ENCODE measurements at places on chromosomes 16 and 17.

- DNase-seq, result no peak
These were observed 209.3 kb downstream of the HS3ST3B1 start for GRCh38 chr17:14510136-14510535.

- DNase-seq, result no peak
These were observed 258.7 kb downstream of the SEC14L1 start for GRCh38 chr17:77399319-77399957.

DNA sequence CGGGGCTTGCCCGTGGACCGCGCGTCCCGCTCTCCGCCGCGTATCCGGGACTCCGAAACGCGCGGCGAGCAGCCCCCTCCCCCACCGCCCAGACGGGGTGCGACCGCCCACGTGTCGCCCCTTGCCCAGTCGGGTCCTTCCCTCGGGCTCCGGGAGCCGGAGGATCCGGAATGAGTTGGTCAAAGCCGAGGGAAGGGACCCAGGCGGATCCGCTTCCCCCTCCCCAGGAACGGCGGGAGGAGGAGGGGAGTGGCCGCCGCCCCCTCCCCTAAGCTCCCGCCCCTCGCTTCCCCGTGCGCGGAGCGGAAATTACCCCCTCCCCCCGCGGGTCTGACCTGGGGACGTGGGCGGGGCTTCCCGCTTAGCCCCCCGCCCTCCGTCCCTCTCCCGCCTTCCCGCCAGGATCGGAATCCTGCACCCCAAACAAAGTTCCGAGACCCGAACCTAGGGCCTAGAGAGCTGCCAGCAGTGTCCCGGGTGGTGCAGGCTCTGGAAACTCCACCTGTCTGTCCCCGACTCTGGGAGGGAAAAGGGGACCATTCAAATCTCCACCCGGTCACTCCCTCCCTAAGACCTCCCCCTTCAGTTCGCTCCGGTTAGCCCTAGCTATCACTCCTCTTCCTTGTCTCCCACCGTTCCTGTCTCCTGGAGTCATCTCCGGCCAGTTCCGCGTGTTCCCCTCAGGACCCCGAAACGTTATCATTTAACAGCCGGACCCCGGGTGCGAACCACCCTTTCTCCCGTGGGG is 1.0 kb upstream of the IGF2BP1 start:
- DNase-seq, result no peak

- DNase-seq, result no peak
These were observed 322.0 kb downstream of the MAF start for GRCh38 chr16:79278506-79278905.

DNA sequence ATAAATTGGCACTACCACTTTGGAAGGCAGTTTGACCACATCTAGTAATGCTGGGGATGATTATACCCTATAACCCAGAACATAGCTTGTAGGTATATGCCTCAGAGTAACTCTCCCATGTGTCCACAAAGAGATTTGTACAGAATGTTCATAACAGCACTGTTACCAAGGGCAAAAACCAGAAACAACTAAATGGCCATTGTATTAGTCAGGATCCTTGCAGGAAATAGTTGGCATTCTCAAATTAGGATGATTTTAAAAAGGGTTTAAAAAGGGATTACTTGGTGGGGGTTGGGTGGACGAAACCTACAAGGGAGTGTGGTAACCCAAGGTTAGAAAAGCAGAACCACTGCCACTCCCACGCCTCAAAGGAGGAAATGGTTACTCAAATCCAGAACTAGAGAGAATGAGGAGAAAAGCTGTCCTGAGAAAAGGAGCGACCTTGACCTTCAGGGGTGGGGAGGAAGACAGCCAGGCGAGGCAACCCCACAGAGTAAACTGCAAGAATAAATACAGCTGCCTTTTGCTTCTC is 2.1 kb downstream of the CPPED1 start:
- no peak for DNase-seq

- no peak for DNase-seq
These were observed 26.2 kb downstream of the TRAP1 start for GRCh38 chr16:3690980-3691720.

DNA sequence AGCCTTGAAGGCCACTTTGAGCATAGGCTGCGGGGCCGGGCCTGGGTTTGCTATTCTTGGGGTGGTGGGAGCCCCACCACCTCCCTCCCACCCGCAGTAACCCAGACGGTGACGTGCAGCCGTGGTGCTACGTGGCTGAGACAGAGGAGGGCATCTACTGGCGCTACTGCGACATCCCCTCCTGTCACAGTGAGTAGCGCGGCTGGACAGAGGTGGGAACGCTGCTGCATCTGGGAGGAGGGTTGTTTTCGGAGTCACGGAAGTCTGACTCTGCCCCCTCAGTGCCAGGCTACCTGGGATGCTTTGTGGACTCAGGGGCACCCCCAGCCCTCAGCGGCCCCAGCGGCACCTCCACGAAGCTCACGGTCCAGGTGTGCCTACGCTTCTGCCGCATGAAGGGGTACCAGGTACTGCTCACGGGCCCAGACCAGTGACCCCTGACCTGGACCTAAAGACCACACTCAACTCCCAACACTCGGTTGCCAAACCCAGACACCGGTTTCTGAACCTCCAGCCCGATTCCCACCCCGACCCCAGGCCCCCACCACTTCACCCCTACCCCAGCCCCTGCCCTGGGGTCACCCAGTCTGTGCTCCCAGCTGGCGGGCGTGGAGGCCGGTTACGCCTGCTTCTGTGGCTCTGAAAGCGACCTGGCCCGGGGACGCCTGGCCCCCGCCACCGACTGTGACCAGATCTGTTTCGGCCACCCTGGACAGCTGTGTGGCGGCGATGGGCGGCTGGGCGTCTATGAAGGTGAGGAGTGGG is 2.1 kb downstream of the KREMEN2 start:
- DNase-seq, result no peak

DNA sequence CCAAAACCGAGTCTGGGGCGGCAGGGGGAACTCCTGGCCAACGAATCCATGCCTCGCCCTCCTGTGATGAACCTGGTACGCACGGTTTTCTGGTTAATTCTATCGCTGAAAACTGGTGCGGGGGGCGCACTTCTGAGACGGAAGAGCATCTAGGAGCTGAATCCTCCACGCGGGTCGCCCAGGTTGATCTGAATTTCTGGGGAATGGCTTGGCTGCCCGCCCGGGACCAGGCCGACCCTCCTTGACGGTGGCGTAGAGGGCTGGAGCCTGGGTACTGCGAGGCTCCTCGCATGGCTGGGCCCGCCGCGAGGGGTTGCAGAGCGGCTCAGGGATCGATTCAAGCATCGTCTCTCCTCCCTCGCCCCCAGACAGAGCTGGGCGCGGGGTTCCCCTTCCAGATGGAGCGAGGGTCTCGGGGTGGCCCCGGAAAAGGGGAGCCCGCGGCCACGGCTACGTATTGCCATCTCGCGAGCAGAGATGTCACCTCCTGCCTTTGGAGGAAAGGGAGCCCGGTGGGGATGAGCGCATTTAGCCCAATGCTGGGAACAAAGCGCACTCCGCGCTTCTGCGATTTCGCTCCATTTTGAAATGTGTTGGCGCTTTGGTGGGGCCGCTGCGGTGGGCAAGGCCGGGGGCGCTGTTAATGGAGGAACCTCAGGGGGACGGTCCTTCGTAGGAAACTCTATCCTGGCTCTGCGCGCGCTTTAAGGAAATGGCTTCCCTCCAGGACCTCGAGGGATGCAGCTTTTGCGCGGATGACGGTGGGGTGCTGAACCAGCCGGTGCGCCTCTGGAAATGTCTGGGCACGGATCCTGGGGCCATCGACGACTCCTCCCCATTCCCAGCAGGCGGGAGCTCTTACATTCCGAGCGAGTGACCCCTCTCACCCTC is 2.7 kb downstream of the MAPT start:
- DNase-seq, result no peak

DNA sequence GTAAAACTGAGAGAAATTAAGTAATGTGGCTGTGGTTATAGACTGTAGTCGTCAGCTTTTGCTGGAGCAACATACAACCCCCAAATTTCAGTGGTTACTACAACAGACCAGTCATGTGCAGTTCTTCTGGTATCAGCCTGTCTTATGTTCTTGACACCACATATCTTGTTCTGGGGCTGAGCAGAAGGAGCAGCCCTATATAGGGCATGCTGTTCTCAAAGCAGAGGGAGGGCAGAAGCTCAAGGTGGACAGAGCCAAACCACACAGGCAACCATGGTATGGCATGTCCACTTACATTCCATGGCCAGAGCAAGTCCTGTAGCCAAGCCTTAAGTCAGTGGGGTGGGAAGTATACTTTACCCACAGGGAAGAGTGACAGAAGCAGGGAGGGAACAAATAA is 7.7 kb downstream of the PRKAR1A start:
- DNase-seq, result no peak

- peak; percentile 53 for DNase-seq
These were observed 792 bp downstream of the TMEM231 start for GRCh38 chr16:75555213-75555706.

GRCh38 chr16:49484451-49484849 is 110.8 kb downstream of the C16orf78 start:
- no peak for DNase-seq

DNA sequence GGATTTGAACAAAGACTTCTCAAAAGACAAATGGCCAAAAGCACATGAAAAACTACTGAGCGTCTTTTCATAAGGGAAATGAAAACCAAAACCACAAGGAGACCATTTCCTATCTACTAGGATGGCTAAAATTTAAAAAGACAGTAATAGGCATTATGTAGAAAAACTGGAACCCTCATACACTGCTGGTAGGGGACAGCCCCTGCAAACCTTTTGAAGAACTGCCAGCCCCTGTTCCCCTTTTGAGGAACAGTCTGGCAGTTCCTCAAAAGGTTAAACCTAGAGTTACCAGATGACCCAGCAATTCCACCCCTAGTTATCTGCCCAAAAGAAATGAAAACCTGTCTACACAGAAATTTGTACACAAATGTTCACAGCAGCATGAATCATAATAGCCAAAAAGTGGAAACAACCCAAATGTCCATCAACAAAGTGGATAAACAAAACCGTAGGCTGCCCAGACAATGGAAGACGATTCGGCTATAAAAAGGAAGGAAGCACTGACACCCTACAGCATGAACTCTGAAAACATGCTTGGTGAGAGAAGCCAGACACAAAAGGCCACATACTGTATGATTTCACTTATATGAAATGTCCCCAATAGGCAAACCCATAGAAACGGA is 22.9 kb downstream of the CDIP1 start:
- no peak for DNase-seq

GRCh38 chr16:83906683-83907082 is 7.8 kb downstream of the MLYCD start:
- no peak for DNase-seq

GRCh38 chr16:51355875-51356274 is 204.8 kb upstream of the SALL1 start:
- DNase-seq, result no peak

GRCh38 chr17:27845264-27846041 is 45.1 kb upstream of the NOS2 start:
- no peak for DNase-seq

GRCh38 chr17:10314329-10314728 is 58.5 kb downstream of the MYH13 start:
- no peak for DNase-seq

- DNase-seq, result no peak
These were observed 558.9 kb upstream of the HSBP1 start for GRCh38 chr16:83248735-83249463.

DNA sequence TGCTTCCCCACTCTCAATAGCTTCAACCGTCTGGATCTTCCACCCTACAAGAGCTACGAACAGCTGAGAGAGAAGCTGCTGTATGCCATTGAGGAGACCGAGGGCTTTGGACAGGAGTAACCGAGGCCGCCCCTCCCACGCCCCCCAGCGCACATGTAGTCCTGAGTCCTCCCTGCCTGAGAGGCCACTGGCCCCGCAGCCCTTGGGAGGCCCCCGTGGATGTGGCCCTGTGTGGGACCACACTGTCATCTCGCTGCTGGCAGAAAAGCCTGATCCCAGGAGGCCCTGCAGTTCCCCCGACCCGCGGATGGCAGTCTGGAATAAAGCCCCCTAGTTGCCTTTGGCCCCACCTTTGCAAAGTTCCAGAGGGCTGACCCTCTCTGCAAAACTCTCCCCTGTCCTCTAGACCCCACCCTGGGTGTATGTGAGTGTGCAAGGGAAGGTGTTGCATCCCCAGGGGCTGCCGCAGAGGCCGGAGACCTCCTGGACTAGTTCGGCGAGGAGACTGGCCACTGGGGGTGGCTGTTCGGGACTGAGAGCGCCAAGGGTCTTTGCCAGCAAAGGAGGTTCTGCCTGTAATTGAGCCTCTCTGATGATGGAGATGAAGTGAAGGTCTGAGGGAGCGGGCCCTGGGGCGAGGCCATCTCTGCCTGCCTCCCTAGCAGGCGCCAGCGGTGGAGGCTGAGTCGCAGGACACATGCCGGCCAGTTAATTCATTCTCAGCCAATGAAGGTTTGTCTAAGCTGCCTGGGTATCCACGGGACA is 11.1 kb upstream of the CLEC18A start:
- no peak for DNase-seq

DNA sequence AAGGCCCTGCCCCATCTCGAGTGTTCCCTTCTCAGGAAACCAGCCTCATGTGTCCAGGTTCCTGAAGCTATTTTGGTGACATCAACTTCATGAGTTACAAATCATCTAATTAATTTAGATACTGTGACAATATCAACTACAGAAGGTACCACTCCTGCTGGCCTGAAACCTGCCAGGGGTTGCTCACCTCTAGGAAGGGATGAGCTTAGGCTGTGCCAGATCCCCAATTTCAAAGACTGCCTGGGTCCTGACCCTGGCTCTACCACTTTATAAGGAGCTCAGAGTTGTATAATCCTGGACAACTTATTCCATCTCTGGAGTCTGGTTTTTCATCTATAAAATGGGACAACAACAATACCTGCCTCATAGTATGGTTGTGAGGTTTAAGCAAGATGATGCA is 5.2 kb downstream of the C16orf78 start:
- no peak for DNase-seq

DNA sequence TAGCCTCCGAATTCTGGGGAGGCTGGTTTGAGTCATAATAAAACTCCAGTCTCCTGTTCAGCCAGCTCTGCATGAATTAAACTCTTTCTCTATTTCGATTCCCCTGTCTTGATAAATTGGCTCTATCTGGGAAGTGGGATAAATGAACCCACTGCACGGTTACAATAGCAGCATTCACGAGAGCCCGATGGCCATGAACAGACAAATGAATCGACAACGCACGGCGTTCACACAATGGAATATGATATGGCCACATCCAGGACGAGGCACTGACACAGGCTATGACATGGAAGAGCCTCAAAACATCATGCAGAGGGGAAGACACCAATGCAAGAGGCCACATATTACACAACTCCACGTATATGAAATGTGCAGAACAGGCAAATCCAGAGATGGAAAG is 5.6 kb upstream of the CARD14 start:
- no peak for DNase-seq

DNA sequence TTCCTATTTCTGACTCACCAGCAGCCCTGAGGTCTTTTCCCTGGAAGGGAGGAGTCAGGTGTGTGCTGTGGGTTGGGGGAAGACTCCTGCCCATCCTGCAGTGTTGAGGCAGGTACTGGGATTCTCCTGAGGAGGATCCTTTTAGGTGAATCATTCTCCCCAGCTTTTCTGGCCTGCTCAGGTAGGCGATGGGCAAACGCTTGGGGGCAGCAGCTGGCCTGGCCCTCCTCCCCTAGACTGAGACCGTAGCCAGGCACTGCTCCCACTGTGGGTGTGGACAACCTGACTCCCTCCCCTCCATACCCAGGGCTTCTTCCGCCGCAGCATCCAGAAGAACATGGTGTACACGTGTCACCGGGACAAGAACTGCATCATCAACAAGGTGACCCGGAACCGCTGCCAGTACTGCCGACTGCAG is 15.1 kb downstream of the GJD3 start:
- no peak for DNase-seq

Data from NCI-H2081 (cell line).